Left renal pelvis (tissue), 4 donors: ENCODE measurements at places on chromosomes 16 and 17. TPM values are rescaled to one million over a fixed set of nuclear protein-coding genes. Genes with fewer than 3 reads are reported as not detected.

GRCh38 chr17:3679531-3680126 is 11.0 kb downstream of the EMC6 start:
- no peak for DNase-seq

GRCh38 chr16:88653596-88654362 is 2.9 kb upstream of the CYBA start:
- DNase-seq: no peak

PMFBP1 gene
- polyA plus RNA-seq: 5.8 TPM

SLFN13 gene
- polyA plus RNA-seq: 28.3 TPM
